D341Med (cell line): ENCODE measurements at places on chromosomes 6 and 20.
A peak's percentile ranks its signal among the peaks of the same experiment; 100 is the strongest.

GRCh38 chr20:59064214-59064722 lies 21.7 kb upstream of the PRELID3B start:
- peak; percentile 36 for DNase-seq

- no peak for DNase-seq
These were observed 127.2 kb upstream of the SUPT3H start for GRCh38 chr6:45504947-45505346.

DNA sequence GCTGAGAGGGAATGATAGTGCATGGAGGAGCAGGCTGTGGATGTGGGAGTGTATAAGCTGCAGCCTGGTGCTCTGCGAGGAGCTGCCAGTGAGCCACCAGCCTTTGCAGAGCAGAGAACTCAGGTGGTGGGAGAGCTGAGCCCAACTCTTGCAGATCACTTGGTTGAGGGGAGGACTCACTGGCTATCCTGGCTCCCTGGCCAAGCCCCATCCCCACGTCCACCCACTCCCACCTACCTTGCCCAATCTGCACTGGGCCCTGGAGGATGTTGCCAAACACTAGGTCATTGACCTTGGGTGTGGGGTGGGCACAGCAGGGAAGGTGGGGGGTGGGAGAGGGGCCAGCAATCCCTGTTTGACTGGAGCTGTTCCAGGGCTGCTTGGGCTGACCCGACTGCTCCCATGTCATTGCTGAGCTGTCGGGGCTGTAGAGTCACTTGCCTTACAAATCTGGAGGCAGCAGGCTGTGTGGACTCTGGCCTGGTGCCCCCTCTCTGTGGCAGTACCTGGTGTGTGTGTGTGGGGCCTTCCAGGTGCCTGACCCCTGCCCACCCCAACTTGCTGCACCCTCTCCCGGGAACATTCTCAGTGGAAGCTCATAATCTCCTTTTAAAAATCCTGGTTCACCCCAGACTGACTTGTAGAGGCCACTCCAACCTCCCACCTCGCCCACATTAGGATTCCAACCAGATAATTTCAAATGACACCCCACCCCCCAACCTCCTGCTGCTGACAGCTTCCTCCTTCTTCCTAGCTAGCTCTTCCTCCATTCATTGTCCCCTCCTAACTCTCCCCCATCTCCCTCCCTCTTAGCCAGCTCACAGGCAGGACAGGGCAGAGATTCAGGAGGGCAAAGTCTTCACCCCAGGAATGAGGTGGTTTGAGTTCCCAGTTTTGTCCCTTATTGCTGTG lies 162.3 kb downstream of the MRPL14 start:
- no peak for DNase-seq

DNA sequence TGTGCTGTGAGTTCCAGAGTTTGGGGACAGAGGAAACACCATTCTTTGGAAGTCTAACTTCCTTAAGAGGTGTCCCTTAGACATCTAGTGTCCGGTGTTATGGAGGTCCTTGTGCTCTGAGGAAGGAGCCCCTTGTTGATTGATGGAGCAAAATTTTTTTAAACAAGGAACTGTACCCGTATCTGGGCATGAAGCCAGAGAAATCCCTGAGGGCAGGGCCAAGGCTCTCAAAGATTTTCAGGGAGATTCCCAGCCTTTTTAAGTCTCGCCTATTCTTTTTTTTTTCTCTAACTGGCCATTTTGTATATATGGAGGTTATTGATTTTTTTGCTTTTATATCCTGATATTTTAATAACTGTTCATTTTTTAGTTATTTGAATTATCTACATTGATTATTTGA lies 45.9 kb downstream of the TRIM38 start:
- DNase-seq = no peak

GRCh38 chr20:50652702-50653294 lies 38.5 kb downstream of the RIPOR3 start:
- no peak for DNase-seq

DNA sequence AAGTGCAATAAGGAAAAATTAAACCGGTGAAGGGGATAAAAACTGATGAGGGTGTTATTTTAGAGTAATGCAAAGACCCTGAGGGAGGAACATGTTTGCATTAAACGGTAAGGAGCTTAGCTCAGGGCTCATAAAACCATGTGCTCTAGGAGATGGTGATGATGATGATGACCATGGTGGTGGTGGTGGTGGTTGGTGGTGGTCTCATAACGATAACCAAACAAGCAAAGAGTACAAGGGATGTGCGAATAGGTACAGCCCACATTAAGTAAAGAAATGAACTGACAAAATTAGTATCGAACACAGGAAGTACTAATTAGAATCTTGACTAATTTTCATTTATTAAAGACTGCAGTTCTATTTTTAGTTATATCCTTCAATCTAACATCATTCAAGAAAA lies 139.1 kb downstream of the ATXN1 start:
- DNase-seq = no peak

GRCh38 chr6:34506718-34507117 lies 40.8 kb downstream of the PACSIN1 start:
- DNase-seq = no peak

DNA sequence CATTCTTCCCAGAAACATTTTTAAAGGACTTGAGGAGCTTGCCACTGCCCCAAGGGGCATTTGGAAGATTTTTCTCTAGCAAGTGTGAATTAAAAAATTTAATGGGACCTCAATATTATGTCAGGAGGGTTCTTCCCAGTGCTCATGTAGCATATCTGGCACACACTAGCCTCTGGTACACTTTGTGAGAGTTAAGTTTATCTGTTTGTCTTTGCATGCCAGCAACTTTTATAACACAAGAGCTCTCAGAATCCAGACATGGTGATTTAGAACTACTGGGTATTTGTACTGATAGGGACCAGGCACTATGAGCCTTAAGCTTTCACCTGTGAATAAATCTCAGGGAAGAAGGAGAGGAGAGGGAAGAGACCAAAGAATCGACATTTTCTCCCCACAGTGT lies 12.9 kb downstream of the SPINT3 start:
- no peak for DNase-seq

- DNase-seq = peak; percentile 95
These were observed at the start of gene ID4 for GRCh38 chr6:19836799-19837510. Gene ID4, plus strand, starts transcription at chr6:19837370. Its CDS starts 385 bp downstream, at chr6:19837755.
